Sigmoid colon (tissue), 7 donors: ENCODE measurements at places on chromosomes 4 and X. TPM values are rescaled to one million over a fixed set of nuclear protein-coding genes. Genes with fewer than 3 reads are reported as not detected.

Gene IL2RG
- total RNA-seq: not detected

DNA sequence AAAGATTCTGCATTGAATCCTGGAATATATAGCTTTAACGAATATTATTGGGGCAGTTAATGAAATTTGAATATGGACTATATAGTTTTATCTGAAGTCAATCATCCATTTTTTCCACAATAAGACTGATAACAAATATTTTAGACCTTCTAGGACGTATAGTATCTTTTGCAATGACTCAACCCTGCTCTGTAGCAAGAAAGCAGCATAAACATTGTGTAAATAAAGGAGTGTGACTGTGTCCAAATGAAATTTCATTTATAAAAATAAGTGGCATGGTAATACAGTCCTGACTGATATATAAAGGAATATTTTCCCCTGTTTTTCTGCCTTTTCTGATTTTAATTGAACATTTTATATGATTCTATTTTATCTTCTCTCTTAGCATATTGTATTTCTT is 947.7 kb upstream of the SLIT2 start:
- no peak for DNase-seq

DNA sequence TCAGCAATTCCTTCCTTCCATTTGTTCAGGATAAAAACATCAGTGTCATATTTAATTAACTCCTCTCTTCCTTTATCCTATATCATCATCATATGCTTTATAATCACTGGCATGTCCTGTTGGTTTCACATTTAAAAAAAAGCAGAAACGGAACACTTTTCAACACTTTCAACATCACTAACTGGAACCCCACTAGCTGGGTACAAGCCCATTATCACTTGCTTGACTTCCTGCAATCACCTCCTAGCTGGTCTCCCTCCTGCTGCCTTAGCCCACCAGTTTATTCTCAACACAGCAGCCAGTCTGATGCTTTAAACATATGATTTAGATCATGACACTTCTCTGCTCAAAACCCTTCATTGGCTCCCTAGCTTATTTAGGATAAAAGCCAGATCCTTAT is 116.4 kb upstream of the LSM6 start:
- DNase-seq: no peak

GRCh38 chr4:88962396-88962795 is 94.6 kb downstream of the FAM13A start:
- no peak for DNase-seq

DNA sequence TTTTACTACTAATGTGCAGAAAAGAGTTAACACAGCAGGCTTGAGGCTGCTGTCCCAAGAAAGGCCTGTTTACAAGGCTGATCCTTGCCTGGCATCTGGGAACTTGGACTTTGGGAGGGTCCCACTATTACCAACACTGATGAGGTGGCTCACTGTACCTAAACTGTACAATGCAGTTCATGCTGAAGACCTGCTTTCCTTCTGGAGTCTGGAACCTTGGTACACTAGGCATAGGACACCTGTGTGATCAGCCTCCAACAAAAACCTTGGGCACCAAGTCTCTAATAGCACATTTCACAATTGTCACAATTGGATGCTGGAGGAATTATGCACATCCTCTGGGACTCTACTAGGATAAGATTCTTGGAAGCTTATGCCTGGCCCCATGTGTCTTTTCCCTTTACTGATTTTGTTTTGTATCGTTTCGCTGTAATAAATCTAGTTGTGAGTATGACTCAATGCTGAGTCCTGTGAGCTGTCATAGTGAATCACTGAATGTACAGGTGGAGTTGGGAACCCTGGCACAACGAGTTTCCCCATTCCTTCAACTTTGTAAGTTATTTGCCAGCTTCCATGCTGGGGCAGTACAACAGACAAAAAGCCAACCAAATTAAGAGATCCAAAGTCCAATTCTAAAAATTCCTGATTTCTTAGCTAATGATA is 45.9 kb downstream of the TEC start:
- no peak for DNase-seq

GRCh38 chr4:81398379-81398778 is 73.3 kb downstream of the RASGEF1B start:
- DNase-seq: no peak
